ENCODE measurements at places on chromosomes 4 and X.

DNA sequence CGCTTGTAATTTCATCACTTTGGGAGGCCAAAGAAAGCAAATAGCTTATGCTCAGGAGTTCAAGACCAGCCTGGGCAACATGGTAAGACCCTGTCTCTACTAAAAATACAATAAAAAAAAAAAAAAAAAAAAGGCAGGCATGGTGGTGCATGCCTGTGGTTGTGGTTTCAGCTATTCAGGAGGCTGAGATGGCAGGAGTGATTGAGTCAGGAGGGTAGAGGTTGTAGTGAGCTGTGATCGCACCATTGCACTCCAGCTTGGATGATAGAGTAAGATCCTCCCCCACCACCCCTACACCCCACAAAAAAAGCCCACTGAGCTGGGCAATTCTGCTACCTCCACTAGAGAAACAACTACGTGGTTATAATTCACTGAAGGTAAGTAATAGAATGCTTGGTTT is 118.8 kb upstream of the PCDH18 start:
- DNase-seq, result no peak

DNA sequence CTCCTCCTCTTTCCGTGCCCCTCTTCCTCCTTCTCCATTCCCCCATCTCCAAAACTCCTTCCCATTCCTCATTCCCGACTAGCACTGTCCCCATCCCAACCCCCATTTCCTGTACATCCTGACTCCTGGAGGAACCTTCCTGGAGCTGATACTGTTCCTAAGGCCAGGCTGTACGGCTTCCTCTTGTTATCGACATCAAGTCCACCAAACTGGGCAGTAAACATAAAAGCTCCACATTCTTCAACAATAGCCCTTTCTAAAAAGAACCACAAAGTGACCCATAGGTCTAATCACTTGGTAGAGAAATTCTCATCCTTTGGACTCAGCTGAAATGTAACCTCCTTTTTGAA is 22.9 kb downstream of the AWAT2 start:
- no peak for DNase-seq

DNA sequence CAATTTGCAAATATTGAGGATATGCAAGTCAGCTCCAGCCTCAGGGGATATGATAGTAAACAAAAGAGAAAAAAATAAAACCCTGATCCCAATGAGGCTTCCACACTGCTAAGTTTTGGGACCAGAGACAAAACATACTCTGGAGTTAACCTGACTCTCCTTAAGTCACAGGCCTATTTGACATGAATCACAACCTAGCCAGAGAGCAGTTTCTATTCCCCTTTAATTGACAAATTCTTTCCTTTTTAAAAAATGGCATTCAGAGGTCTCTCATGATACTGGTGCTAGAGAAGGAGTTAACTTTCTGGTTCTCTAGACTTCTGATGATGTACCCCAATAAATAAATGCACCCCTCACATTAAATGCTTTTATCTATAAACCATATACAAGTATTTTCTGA is 8.8 kb downstream of the ACSL1 start:
- no peak for DNase-seq

GRCh38 chr4:106687026-106687425 is 318.4 kb upstream of the GIMD1 start:
- DNase-seq, result no peak

DNA sequence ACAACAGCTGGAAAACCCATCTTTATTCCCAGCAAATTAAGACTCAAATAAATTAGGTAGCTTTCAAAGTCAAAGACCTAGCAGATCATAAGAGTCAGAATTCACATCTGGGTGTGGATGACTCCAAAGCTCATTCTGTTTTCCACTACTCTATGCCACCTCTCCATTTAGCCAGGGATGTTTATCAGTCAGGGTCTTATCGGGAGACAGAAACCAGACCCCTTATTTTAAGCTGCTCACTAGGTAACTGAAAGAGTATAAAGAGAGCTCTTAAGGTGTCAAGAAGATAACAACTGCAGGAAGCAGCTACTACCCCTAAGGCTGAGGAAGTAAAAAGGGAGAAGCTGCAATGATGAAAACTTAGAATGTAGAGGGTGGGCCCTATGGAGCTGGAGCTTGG is 333.7 kb upstream of the KLF3 start:
- no peak for DNase-seq

DNA sequence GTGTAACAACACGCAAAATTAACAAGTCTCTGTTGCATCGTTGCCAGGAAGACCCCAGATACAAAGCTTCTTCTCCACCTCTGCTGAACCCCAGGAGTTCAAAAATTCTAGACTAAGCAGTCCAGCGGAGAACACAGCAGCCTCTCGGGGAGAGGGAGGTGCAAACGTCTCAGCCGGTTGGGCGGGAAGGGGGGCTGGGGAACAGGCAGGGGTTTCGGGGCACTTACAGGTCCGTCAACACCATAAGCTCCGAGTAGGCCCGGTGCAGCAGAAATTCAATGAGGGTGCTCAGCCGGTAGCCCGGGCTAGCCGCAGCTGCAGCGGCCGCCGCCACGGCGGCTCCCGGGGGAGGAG is 394 bp downstream of the MED14 start:
- no peak for DNase-seq

DNA sequence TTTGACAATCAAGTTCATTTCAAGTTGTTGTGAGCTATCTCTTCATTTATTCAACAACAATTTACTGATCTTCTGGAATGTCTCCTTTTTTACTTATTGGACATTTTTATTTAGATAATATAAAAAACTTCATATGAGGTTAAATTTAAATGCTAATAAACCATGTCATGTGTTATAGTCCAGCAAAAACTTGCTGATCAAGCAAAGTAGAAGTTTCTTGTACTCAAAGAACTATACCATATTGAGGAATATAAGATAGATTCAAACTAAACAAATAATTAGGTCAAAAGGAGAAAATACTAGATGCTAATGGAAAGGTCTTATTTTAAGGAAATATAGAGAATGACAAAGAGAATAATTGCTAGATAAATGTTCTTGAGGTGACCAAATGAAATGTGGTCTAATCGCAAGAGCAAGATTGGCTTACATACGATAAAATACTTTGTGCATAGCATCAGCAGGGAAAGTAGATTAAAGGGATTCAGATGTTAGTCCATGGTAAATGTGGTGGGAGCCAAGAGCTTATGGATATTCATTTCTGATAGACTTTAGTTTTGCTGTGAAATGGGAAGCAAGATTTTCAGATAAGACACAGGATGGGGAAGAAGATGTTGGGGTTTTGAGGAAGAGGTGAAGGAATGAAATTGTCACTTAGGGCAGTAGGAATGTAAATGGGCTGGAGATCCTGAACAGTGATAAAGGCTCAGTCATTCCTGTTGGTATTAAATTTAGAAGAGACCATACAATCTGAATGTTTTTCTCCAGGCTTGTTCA is 229.5 kb downstream of the MAPK10 start:
- DNase-seq, result no peak

DNA sequence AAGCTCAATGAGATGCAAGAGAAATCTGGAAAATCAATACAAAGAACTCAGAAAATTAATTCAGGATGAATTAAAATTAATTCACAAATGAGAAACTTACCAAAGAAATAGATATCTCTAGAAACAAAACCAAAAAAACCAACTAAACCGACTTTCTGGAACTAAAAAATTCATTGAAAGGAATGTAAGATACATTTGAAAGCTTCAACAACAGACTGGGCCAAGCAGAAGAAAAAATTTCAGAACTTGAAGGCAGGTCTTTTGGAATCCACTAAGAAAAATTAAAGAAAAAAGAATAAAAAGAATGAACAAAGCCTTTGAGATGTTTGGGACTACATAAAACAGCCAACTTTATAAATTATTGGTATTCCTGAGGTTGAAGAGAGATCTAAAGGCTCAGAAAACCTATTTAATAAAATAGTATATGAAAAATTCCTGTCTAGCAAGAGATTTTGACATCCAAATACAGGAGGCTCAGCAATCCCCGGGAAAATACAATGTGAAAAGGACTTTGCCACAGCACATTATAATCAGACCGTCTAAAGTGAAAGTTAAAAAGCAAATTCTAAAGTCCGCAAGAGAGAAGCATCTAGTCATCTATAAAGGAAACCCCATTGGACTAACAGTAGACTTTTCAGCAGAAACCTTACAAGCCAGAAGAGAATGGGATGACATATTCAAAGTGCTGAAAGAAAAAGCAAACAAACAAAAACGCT is 44.2 kb downstream of the NAT8L start:
- no peak for DNase-seq

DNA sequence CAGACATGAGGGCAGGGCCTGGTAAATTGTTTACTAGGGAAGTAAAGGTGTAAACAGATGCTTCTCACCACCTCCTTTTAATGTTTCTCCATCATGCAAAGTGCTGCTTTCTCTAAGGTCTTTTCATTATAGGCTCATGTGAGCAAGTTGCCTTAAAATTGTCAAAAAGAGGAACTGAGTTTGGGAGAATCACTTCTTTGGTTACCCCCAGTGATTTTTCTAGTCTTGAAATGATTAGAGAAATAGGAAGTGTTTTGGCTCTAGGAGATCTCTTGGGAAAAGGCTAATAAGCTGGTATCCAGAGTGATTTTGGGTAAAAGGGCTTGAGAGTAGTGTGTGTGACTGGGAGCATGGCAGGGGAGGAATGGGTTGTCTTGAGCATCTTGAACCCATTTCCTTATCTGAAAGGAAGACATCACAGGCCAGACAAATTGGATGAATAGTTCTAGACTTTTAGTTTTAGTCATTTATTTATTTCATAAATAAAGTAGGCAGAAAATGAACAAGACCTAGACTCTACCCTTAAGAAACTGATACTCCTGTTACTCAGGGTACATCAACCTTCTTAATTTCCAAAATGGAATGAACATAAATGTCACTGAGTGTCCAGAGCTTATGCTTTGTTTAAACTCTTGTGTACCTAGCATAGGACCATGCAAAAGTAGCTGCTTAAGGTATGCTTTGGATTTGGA is 14.2 kb downstream of the GRPR start:
- DNase-seq, result no peak

Data from liver (tissue), 10 donors.